ENCODE measurements at places on chromosomes 13 and 19.

DNA sequence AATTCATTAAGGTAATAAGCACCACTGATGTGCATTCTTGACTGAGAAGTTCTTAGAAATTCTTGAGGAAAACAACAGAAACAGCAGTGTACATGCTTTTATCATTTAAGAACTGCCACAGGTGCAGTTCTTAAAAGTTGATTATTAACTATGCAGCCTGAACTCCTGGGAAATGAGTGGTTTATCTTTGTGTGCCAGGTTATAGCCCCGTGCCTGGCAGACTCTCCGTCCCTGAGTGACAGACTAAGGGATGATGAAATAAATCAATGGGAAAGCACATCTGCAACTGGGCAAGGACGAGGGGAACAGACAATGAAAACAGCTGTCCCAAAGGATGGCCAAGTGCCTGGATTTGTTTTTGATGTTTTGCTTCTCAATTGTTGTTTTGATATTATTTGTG, 84.4 kb upstream of the SPATA13 start:
- no peak for DNase-seq

DNA sequence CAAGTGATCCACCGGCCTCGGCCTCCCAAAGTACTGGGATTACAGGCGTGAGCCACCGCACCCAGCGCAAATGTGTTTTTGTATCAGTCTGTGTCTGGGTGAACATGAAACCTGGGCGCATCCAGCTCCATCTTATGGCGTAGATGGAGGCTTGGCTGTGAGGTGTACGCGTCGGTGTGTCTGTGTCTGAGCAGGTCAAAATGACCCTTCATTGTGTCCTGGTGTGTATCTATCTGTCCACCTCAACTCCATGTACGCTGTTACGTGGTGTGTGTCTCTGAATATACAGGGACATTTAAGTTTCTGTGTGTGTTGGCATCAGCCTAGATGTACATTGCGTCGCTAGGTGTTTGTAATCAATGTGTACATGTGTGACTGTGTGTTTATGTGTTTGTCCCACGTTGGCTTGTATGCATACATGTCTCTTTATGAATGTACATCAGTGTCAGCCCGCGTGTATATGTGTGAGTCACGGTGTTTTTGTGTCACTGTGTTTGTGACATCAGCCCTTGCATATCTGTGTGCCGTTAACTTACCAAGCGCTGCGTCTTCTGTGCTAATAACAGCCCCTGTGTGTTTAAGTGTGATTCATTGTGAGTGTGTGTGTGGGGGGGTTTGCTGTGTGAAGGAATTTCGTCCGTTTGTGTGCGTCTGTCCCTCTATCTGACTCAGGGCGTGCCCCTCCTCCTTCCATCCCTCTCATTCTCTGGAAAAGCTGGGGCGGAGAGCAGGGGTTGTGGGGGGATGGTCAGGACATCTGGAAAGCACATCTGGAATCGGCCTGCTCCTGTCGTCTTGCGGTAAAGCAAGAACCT, 6.4 kb downstream of the AXL start:
- no peak for DNase-seq

DNA sequence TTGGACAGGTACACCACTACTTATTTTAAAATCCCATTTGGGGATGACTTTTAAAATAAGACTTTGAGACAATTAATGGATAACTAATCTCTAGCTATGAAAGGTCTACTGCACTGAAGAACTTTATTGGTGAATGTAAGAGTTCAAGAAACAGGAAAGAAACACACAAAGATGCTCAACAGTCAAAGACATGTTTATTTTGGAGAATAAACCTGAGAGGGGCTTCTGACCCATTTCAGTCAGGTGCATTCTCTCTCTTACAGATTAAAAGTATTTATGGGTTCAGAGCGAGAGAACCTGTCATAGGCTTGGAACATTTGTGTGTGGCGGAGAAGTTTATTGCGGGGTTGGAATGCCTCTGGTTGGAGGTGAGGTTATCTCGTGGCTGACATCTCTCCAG, 94.3 kb upstream of the USP29 start:
- DNase-seq = no peak

DNA sequence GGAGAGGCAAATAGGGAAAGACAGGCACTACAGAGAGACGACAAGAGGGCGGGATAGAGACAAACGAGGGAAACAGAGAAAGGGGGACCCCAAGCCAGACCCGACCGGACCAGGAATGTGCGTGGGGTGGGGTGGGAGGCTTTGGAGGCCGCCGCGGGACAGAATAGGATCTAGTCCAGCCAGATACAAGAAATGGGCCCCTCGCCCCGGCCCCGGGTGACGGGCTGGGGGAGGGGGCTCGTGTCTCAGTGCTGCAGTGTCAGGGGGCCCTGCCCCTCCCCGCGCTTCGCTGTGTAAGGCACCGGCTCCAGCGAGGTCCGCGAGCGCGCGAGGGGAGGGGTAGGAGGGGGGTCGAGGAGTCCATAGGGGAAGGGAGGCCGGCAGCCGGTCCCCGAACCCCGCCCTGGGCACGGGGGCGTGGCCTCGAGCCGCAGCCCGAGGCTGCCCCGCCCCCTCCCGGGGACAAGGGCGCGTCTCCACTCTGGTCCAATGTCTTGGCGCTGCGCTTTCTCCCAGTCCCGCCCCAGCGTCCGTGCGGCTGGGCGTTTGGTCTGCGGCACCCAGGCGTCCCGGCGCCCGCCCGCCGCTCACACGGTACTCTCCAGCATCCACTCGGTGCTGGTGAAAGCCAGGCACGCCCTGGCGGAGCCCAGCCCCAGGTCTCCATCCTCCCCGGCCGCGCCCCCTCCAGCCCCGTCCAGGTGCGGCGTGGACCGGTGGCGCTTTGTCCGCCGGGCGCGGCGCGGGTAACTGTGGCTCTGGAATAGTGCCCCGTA, 11.0 kb downstream of the IFNL1 start:
- DNase-seq = no peak

DNA sequence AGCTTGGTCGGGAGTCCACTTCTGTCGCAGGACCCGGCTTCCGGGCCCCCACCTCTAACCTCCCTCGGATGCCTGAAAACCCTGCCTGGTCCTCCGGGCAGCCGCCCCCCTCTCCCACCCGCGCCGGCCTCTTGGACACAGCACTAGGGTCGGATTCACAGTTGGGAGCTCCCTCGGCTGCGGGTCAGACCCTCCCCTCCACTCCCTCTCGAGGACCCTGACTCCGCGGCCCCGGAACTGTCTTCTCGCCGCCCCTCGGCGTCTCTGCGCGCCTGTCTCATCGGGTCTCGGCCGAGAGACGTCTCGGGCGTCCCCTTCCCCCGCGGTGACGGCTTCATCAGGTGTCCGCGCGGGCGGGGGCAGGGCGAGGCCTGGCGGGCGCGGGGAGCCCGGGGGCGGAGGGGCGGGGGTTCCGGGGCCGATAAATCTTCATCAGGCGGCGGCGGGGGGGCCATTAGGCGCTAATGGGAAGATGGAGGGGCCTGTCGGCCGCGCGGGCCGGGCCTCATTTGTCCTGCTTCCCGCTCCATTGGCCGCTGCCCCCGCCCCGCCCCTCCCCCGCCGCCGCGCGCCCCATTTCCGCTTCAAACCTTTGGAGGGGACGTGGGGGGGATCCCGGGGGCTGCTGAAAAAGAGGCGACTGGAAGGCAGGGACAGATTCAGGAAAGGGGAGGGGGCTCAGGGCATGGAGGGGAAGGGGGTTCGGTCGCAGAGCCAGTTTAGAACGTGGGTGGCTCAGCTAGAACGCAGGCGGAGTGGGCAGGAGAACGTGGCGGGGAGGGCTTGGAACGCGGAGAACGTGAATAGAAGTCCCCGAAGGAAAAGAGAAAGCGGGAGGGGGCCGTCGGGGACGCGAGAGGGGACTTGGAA, 11.8 kb upstream of the ERFL start:
- DNase-seq = no peak

DNA sequence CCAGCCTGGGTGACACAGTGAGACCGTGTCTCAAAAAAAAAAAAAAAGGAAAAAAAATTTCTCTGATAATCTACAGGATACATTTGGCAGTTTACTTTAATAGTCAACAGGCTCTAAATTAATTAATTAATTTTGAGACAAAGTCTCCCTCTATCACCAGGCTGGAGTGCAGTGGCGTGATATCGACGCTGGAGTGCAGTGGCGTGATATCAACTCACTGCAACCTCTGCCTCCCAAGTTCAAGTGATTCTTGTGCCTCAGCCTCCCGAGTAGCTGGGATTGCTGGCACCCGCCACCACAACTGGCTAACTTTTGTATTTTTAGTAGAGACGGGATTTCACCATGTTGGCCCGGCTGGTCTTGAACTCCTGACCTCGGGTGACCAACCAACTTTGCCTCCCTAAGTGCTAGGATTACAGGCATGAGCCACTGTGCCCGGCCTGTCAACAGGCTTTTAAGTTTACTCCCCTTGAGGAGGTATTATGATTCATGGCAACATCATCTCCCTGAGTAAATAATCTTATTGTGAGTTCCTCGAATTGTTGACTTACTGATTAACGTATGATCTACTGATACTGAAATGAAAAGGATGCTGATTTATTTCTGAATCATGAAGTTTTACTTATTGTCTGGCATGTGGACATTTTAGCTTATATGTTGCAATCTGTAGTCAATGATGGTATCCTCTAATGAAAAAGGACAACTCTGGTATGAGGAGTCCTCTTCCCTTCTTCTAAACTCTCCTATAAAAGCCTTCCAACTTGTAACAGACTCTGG, 21.3 kb upstream of the MTRF1 start:
- DNase-seq = no peak

- DNase-seq = no peak
These were observed 1189.9 kb downstream of the UQCRFS1 start for GRCh38 chr19:28023064-28023463.

DNA sequence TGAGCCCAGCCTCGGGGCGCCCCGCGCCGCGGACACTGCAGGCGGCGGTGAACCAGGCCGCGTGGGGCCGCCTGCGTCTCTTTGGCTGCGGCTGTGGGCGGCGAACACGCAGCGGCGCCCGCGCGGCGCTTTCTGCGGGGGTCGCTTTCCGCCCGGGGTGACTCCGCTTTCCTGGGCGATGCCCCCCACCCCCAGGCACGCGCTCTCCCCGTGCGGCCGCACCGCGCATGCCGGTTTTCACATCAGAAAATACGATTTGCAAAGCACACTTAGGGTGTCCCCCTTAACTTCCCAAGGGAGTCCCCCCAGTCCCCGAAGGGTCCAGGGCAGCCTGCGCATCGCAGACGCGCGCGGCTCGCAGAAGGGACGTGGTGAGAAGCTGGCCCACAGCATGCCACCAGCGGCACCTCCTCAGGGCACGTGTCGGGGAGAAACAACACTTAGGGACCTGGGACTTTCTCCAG, 5.3 kb downstream of the F7 start:
- no peak for DNase-seq

- DNase-seq = no peak
These were observed 22.9 kb downstream of the CCL25 start for GRCh38 chr19:8075158-8076074.

DNA sequence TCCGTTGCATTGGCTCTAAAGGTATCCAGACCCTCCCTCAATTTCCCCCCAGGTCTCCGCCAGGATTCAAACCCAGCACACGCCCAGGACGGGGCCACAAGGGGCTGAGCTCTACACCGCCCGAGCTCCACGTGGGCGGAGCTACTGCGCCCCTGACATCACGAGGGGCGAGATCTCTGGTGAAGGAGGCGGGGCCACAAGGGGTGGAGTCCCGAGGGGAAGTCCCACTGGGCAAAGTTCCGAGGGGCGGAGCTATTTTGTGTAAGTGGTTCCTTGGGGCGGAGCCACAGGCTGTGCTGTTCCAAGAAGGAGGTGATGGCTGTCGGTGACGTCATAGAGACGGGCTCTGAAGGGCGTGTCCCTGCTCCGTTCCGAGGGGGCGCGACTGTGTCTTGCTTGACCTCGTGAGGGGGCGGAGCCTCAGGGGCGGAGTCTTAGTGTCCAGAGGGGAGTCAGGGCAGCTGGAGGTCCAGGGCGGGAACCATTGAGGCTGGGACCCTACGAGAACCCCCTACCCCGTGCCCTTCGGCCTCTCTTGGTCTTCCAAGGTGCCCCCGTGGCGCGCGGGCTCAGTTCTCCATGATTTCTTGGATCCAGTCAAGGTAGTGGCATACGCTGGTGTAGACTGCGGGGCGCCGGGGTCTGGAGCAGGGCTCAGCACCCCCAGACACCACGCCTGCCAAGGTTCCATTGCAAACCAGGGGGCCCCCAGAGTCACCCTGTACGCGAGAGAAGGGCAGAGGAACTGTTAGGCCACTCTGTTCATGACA, 1.3 kb upstream of the KLK8 start:
- no peak for DNase-seq

- no peak for DNase-seq
These were observed 62.4 kb downstream of the MBNL2 start for GRCh38 chr13:97284558-97284957.

- no peak for DNase-seq
These were observed 20.7 kb downstream of the LYPD3 start for GRCh38 chr19:43444531-43445287.

GRCh38 chr13:97221466-97221865, 667 bp upstream of the MBNL2 start:
- no peak for DNase-seq

DNA sequence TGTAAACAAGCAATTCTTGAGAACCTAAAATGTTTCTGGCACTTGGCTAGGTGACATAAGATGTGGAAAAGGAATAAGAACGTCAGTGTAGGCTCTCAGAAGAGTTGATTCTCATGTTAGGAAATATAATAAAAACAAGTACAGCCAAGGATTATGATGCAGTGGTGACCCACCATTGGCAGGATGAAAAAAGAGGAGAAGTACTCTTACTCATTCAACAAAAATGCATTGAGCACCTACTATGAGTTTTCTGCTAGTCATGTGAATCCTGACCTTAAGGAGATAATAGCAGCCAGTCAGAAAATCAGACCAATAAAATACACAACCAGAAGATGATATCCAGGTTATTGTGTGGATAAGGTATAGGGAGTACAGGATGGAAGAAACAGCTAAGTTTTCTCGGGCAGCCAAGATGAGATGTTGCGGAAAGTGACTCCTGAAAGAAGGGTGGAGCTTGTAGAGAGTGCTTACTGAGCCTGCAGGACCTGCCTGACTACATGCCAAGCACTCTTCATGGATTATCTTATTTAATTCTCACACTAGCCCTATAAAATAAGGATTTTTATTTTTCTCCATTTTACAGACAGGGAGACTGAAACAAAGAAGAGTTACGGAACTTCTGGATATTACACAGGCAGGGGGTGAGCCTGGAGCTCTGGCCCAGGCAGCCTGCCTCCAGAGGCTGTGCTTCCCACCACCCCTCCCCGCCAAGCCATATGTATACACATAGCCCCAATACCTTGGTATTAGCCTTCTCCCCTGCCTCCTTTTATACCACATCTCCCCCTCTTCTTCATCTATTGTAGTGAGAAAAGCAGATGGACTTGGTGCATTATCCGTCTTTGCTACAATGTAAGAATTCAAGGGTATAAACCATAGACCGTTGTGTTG, 58.0 kb downstream of the TGDS start:
- no peak for DNase-seq

Data from stimulated activated CD4-positive, alpha-beta T cell treated with anti-CD3 and anti-CD28 coated beads, Interleukin-1b, Interleukin-23, amount 100 ng/mL, for 1 hour (primary cell).